Omental fat pad (tissue), 4 donors: ENCODE measurements at places on chromosomes 2 and 18. TPM values are rescaled to one million over a fixed set of nuclear protein-coding genes. Genes with fewer than 3 reads are reported as not detected.

Gene ST6GAL2
- total RNA-seq, result 0.79 TPM

- DNase-seq, result no peak
Observed at GRCh38 chr18:38698088-38698487, 1132.5 kb upstream of the CELF4 start.

- no peak for DNase-seq
Observed at GRCh38 chr18:74316257-74317170, 875 bp downstream of the C18orf63 start.

DNA sequence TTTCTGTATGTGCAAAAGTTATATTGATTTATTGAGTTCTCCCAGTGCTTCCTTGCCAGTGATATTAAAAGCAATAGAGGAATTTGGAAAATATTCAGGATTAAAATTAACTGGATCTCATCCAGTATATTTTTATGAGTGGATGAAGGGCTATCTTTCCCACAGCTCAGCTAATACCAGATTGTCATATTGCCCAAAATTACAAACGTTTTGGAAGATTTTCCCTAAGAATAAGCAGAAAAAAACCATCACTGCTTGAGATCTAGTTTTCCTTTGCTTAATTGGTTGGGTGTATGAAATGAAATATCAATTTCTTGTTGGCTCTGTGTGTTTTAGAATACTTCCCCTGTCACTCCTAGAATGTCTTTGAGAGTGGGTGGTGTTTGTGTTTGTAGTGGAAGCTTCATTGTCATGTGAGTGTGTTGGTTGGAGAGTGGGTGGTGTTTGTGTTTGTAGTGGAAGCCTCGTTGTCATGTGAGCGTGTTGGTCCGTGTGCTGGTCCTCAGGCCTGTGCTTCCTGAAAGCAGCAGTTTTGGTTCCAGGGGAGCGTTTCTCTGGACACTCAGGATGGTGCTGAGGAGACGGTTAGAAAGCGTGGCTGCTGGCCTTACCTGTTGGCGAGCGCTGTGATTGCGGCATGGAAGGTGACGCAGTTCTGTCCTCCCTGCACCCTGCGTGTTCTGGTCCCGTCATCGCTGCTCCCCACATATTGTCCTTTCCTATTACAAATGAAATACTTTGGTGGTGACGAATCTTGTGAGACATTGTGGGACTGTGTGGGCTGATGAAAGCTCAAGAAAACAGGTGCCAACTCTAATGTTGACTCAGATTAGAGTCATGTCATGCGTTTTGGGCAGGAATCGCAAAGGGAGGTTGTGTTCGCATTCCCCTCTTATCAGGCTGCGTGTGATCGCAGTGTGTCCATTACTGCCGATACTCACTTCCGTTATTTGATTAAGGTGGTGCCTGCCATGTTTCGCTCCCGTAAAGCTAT, 12.4 kb downstream of the ASB1 start:
- DNase-seq, result no peak

GRCh38 chr2:1842945-1843344, 98.6 kb upstream of the PXDN start:
- no peak for DNase-seq

Gene SIX2
- total RNA-seq, result 13.7 TPM

- no peak for DNase-seq
Observed at GRCh38 chr2:169716238-169716886, 17.3 kb upstream of the KLHL23 start.

Gene C2orf78
- not detected for total RNA-seq

Gene REG3A
- total RNA-seq, result not detected
